ENCODE measurements at places on chromosomes 5 and 9. TPM values are rescaled to one million over a fixed set of nuclear protein-coding genes. Genes with fewer than 3 reads are reported as not detected.

SPIN1 gene
- 19.6 TPM for total RNA-seq

DNA sequence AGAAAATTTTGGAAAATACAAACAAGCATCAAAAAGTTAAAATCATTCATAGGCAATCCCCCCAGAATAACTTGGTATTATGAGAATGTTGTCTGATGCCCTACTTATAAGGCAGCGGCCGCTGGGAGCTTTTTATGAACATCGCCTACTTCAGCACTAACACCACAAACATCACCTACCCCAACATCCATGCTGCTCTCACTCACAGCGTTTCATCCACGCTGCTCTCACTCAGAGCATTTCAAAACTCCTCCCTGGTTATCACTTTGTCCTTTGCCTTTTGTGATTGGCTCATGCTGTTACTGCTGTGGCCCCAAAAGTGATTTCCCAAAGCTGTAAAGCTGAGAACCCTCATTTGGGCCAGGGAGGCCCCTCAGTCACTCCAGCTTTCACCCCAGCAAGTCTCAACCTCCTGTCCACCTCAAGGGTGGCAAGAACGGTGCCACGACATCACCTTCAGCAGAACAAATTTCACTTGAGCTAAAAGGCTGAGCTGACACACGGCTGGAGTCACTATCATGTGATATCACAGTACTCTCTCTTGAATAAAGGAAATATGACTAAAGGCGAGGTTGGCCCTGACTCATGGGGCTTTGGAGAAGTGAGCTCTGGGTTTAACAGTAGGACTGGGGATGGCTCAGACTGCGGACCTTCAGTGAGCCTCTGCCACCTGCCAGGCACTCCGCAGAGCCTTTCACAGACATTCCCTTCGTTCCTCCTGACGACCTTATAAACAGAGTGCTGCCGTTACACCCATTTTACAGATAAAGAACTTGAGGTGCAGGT lies 25.2 kb downstream of the SHC3 start:
- DNase-seq = peak; percentile 59

- no peak for DNase-seq
Observed at GRCh38 chr5:5140479-5141338, 579 bp downstream of the ADAMTS16 start.

- no peak for DNase-seq
Observed at GRCh38 chr5:161988077-161988476, 79.5 kb upstream of the GABRG2 start.

GRCh38 chr5:177472460-177473442 lies 683 bp downstream of the DBN1 start:
- peak; percentile 74 for DNase-seq

PCDHB3 gene
- total RNA-seq = not detected

- no peak for DNase-seq
Observed at GRCh38 chr9:123119566-123119965, 86.1 kb downstream of the GPR21 start.

DNA sequence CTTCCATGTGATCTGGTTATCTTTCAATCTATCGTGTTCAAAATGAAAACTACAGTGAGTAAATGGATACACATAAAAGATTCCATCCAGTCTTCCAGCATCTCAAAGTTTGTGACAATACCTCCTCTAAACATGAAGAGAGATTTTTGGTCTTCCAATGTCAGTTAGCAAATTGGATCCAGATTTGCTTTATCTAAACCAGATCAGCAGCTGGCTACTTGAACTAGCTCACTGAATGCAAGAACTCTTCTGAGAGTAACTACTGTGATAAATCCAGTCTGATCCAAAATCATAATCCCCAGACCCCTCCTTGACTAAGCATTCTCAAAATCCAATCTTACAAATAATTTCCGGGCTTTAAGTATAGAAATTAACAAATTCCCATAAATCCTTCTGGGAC lies 2177.9 kb upstream of the C9orf72 start:
- no peak for DNase-seq

All from activated CD4-positive, alpha-beta memory T cell treated with anti-CD3 and anti-CD28 coated beads for 36 hours (primary cell).